ENCODE measurements at places on chromosomes 3 and 15. TPM values are rescaled to one million over a fixed set of nuclear protein-coding genes. Genes with fewer than 3 reads are reported as not detected.

The MUC20 gene
- 27.6 TPM for total RNA-seq

GRCh38 chr3:39434574-39434973 lies 28.1 kb downstream of the RPSA start:
- DNase-seq: no peak

- no peak for DNase-seq
Measured at GRCh38 chr3:135908225-135908624, 57.3 kb upstream of the PPP2R3A start.

GRCh38 chr3:162332344-162332743 lies 835.7 kb downstream of the OTOL1 start:
- no peak for DNase-seq

DNA sequence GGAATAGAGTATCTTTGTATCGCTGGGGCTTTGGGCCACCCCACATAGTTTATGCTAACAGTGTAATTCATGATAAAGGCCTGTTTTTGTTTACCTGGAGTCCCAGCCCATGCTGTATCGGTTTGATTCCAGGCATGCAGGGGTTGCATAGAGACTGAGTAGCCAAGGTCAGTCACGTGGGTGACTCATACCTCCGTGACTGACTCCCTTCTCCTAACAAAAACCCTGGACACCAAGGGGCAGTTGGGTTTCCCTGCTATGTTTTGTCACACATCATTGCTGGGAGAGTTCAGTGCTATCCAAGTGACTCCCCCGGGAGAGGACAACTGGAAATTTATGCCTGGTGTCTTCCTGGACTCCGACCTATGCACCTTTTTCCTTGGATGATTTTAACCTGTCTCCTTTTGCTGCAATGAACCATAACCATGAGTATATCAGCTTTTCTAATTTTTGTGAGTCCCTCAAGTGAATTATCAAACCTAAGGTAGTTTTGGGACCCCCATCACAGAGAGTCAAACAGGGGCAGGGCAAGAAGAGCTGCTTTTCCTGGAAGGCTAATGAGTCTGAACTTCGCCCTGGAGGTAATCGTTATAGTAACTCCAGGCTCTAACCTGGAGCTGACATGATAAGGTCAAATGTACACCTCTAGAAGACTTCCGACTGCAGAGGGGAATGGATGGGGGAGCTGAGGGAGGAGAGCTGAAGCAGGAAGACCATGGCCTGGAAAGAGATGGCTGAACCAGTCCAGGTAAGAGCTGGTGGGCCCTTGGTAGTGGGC lies 57.0 kb downstream of the SRGAP3 start:
- DNase-seq: no peak

DNA sequence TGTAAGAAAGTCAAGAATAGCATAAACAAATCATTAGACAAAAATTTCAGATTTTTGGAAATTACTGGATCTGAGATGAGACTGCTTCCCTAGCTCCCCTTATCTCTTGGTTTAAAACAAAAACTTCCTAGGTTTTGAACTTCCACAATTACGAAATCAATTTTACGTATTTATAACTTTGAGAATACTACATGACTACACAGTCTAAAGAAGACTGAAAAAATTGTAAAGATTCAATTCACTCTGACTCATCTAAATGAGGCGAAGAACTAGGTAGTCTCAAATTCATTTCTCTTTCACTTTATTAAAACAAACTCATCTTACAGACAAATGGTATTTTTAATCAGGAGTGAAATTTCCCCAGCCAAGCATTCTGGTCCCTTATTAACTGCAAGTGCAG lies 10.3 kb downstream of the CCDC54 start:
- DNase-seq: no peak

DNA sequence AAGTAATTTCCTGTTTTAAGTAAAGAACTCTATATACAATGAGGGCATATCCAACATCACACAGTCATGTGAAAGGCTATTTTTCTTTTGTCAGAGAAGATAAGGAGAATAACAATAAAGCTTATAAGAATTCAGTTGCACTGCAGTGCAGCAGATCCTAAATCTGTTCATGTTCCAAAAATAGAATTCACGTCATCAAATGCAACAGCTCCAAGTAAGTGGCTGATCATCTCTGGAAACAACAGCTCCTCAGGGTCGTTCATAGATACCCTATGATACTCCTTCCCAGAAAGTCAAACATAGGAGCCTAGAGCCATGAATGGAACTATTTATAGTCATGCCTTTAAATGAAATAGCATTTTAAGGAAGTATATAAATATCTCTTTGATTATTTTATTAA lies 100.2 kb downstream of the FMN1 start:
- no peak for DNase-seq

- DNase-seq: no peak
Measured at GRCh38 chr3:126121074-126121473, 37.1 kb upstream of the SLC41A3 start.

Data from esophagus squamous epithelium (tissue), 5 donors.